Left ventricle myocardium superior (tissue), 1 donor: ENCODE measurements at places on chromosomes 3 and 15.
A peak's percentile ranks its signal among the peaks of the same experiment; 100 is the strongest.

- DNase-seq = no peak
Measured at GRCh38 chr3:154794814-154795445, 285.2 kb upstream of the MME start.

DNA sequence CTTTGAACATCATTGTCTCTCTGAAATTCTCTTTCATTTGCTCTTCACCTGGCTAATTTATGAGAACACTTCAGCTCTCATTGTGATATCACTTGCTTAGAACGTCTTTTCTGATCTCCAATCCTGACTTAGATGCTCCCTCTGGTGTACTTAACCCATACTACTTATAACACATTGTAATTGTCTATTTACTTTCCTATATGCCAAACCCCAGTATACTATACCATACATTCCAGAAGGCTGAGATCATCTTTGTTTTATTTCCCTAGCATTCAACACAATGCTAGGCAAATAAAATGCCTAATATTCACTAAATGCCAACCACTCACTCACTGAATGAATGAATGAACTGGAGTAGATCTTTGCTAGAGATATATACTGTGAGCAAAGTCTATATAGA lies 27.0 kb upstream of the PEX5L start:
- no peak for DNase-seq

DNA sequence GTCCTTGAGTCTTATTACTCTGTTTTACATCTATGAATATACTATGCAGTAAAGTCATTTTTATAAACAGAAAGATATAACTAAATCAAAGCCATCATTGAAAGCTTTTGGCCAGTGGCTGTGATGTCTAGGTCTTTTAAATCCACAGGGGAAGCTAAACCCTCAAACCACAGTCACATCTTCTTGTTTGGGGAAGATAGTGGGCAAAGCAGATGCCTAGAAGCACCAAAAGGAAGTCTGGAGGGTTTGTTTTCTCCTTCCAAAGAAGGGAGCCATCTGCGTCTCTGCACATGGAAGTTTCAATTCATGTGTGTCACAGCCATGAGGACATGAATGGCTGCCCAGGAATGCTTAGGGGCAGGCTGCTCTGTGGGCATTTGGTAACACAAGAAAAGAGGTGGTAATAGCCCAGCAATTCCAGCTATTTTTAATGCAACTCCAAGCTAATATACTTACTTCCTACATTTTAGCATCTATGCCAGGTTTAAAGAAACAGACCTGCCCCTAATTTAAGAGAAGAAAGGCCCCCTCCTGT lies 322.2 kb downstream of the SLC9A9 start:
- no peak for DNase-seq

DNA sequence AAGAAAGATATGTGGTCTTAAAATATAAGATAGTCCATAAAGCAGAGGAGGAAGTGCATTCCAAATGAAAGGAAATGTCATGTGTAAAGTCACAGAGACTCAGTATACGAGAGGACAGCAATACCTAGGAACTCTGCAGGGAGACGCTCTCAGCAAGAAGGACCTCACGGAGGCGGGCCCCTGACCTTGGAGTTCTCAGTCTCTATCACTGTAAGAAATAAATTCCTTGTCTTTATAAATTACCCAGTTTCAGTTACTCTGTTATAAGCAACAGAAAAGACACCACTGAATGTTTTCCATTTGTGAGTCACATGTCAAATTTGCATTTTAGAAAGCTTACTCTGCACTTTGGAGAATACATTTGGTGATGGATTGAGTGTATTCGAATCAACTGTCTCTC lies 140.6 kb downstream of the GBE1 start:
- no peak for DNase-seq

GRCh38 chr3:124635169-124635539 lies 95.1 kb upstream of the UMPS start:
- no peak for DNase-seq

DNA sequence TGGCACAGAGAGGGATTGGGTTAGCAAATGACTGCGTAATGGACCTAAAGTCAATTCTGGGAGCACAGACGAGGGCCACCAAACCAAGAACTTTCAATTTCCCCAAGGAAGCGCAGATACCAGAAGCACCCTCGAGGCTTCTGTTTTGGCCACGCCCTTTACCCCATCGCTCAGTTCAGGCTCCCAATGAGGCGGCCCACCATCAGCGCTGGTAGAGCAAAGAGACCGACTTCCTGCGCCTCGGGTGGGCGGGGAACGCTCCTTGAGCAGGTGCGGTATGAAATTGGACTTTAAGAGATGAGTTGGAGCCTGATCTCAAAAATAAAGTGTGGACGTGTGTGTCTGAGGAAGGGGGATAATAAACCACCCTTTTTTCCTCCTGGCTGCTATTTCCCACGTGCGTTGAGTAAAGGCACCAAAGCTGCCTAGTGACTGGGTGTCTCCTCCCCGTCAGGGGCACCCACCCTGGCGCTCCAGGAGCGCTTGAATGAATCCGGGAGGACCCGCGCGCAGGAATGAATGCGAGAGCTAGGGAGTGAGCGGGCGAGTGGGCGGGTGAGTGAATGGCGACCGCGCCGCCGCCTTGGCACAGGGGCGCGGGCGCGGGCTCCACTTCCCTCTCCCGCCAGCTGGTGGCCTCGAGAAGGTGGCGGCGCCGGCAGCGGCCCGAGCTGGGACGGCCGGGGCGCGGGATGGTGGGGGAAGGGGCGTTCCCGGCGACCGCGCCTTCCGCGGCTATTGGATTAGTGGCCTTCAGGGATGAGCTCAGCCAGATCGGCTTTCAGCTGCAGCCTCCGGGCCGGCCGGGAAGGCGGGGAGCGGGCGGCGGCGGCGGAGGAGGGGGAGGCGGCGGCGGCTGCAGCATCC lies at the start of gene SPSB4:
TSS of gene SPSB4 (plus strand) at position 772 of the 867 bp plus-strand sequence. CDS start 14,758 bp downstream, outside the sequence.
- peak; percentile 89 for DNase-seq

DNA sequence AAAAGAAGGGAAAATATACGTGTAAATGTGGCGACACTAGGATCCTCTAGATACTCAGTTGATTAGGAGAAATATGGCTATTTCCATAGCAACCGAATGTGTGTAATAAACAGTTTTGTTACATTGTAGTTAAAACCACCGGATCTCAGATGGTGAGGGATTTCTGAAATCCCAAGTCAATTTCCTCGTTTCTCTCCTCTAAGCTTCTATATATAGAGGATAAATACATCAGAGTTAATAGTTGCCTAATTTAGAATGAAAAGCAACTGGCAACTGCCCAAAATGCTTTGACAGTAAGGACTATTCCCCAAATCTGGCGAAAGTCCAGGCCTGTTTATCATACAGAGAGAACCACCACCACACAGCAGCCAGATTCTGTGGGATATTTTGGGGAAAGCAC lies 112.6 kb downstream of the GABRB3 start:
- DNase-seq = no peak

DNA sequence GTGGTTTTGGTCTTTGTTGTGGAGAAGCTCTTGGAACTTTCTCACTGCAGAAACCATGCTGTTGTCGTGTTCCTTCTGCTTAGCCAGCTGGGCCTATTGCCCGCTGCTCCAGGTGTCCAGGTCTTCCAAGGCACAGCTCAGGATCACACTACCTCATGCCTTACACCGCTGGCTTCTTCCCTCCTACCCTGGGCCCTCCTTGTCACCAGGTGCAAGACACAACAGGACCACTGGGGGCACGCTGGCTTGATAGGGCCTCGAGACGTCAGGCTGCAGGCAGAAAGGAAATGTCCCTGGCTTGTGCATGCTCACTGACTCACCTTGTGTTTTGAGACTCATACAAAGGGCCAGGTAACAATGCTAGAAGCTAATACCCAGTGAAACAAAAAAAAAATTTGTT lies 32.3 kb downstream of the PAQR9 start:
- no peak for DNase-seq

- DNase-seq = no peak
Measured at GRCh38 chr15:31255732-31256377, 70.8 kb upstream of the KLF13 start.

- no peak for DNase-seq
Measured at GRCh38 chr15:81091889-81092558, 42.0 kb upstream of the CFAP161 start.

DNA sequence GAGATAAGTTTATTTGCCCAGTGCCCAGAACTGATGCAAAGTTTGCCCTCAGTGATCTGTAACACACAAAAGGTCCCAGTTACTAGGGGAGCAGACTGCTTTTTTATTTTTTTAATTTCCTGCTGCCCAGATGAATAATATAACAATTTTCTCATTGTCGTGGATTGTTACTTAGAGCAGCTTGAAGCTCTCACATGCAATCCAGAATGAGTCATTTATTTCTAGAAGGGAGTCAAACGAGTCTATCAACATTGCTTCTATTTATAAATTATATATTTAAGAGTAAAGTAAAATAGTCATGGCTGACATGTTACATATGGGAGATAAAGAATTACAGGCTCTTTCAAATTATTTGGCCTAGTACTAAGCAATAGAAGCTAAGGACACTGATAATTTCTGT lies 41.3 kb downstream of the MEIS2 start:
- DNase-seq = no peak

DNA sequence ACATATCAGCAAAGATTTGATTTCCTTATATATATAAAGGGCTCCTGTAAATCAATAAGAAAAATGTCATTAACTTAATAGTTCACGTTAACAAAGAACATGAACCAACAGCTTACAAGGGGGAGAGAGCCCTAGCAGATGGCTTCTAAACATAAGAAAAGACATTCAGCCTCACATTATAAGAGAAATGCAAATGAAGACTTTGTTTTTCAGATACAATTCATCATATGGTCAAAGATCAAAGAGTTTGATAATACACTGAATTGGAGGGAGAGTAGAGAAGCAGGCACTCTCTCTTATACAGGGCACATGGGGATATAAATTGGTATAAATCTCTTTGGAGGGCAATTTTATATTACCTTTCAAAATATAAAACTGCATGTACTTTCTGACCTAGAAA lies 21.1 kb downstream of the RBP2 start:
- no peak for DNase-seq

GRCh38 chr15:71800835-71801745 lies 9.3 kb upstream of the NR2E3 start:
- DNase-seq = no peak

DNA sequence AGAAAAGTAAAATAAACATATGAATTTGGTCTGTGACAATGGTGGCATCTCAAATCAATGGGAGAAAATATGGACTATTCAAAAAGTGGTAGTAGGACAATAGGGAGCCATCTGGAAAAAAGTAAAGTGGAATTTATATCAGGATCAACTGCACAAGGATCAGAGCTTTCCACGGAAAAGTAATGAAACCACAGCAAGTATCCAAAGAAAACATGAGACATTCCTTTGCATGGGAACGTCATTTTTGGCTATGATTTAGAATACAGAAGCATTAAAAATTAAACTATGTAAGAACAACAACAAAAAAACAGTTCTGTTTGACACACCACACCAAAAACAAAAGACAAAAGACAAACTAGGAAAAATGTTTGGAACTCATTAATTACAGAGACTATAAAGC lies 18.7 kb downstream of the CRBN start:
- DNase-seq = no peak

GRCh38 chr15:53586799-53587198 lies 172.7 kb downstream of the WDR72 start:
- DNase-seq = no peak

DNA sequence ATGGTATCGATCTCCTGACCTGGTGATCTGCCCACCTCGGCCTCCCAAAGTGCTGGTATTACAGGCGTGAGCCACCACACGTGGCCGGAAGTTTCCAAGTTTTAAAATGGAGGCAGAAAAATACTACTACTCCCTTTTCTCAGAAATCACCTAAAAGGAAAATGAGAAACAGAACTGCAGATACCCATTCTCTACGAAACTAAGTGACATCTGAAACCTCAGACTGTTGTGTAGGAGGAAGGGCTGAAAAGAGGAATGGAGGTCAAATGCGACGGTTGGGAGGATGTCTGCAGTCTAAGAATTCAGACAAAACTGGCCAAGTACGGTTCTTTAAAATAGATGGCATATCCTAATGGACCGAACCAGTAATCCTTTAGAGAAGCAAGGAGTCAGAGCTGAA lies 24.1 kb downstream of the WDR48 start:
- no peak for DNase-seq

DNA sequence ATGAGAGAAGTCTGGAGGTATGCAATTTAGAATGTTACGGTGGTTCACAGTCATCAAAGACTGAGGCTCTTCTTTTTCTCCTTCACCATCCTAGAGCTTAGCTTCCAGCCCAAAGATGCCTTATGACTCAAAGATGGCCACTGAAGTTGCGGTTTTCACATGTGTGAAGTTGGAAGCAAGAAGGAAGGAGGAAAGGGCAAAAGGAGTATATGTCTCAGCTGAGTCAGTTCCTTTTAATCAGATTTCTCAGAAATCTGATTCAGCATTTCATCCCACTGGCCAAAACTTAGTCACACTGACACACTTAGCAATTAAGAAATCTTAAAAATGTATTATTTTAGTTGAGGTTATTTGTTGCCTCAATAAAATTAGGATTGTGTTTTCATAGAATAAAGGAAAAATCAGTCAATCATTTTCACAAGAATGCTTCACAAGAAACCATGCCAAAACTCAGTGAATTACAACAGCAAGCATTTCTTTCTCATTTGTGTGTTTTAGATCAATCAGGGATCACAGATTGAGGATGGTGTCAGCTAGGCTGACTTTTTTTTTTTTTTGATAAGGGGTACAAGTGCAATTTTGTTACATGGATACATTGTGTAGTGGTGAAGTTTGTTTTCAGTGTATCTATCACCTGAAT lies 211.1 kb upstream of the GADL1 start:
- no peak for DNase-seq

DNA sequence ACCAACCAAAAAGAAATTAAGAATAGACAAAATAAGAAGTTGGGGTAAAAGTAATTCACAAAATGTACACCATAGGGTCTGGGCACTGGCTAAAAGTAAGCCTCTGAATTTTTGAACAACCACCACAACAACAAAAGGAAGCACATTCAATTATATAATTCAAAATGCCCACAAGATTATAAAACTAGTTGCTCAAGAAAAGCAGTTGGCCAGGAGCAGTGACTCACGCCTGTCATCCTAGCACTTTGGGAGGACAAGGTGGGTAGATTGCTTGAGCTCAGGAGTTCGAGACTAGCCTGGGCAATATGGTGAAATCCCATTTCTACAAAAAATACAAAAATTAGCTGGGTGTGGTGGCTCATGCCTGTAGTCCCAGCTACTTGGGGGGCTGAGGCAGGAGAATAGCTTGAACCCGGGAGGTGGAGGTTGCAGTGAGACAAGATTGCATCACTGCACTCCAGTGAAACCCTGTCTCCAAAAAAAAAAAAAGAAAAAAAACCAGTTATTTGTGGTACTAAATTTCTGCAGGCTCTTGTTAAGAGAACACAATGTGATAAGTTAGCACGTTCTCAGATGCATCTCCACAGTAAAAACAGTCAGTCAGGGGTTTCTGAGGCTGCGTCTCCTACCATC lies 6.6 kb upstream of the ATP11B start:
- DNase-seq = no peak
